ENCODE measurements at places on chromosomes 5 and 9.

GRCh38 chr5:443239-444151, 519 bp downstream of the EXOC3 start:
- DNase-seq = no peak

DNA sequence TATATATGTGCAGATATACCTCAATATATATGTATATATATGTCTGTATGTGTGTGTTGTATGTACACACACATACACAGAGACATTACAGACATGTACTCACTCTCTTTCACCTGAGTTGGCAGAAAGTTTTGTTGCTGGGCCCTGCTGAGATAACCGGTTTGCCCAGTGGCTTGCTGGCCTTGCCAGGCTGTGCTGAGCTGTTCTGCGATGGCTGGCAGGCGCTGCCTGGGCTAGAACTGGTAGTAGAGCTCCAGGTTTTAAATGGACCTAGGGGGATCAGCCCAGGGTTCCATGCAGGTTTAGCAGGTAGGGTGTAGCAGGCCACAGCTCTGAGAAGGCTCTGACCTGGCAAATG, 394.3 kb downstream of the GADD45G start:
- no peak for DNase-seq

DNA sequence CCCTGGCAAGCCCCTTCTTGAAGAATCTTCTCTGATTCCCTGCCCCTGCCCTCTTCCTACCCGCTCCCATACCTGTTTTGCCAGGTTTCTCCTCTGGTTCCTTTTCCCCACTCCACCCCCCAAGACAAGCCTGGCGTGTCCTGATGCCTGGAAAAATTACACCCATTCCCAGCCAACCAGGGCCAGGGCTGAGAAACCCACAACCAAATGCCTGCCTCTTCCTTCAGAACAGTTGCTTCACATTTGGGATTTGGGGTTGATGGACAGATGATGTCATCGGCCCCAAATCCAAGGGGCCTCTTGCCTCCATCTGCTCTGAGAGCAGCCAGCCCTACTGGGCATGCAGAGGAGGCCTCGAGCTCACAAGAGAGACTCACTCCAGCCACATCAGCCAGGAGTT, 8.8 kb upstream of the NEK6 start:
- no peak for DNase-seq

GRCh38 chr9:98318834-98319478, 63.5 kb upstream of the TBC1D2 start:
- DNase-seq = no peak

- DNase-seq = no peak
Measured at GRCh38 chr9:126058591-126058990, 268.0 kb upstream of the MVB12B start.

DNA sequence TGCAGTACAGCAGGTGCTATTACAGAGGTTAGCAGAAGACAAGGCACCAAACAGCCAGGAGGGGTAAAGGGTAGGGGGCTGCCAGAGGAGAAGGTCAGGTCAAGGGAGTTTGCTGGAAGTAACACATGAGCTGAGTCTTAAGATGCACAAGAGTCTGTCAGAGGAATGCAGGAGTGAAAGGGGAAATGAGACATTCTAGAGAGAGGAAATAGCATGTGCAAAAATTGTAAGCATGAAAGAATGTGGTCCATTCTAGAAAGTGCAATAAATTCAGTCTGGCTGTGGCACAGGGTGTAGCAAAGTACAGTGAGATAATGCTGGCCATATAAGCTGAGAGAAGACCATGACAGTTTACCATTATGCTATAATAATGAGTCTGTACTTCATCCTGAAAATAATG, 6.6 kb downstream of the GOLGA1 start:
- no peak for DNase-seq

- DNase-seq = no peak
Measured at GRCh38 chr5:175471196-175471595, 7.2 kb upstream of the SFXN1 start.

DNA sequence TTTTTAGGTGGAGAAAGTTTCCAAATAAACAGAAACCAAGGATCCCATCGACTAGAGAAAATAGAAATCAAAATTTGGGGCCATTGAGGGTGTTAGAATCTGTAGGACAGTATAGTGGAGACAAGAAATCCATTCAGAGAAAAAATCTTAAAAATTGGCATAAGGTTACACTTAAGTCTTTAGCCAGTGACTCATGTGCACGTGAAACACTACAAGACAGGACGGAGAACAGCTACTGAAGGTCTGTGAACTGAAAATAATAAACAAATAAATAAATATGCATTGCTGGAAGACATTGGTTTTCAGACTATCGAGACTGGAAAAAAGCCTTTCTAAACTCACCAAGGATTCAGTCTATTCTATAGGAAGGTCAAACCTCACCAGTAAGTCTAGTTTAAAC, 1955.5 kb downstream of the MAT2B start:
- DNase-seq = no peak

DNA sequence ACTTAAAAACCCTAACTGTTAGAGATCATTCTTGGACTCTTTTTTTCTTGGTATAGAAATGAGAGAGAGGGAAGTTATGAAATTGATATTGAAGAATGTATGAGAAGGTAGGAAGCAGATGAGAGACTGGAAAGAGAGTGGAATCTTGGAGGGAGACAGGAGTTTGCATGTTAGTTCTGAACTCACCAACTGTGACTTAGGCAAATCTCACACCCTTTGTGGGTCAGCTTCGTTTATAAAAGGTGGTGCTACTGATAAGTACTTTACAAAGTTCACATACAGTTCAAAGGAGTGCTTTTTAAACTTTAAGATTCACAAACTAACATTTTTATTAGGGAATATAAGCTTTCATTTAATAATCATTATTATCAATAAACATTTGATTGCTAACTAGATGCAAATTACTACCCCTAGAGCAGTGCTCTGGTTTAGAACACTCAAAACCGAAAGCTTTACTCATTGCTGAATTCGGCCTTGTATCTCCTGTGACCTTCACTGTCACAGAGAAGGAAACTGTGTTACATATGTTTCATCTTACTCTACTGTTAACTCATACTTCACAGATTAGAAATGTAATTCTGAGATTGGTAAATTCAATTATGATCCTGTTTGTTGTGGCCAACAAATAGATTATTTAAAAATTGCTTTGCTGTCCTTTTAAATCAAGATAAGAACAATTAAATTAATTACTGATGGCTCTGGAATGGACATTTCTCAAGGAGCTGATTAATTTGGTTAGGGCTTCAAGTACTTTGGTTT, 143.2 kb downstream of the RMI1 start:
- no peak for DNase-seq

DNA sequence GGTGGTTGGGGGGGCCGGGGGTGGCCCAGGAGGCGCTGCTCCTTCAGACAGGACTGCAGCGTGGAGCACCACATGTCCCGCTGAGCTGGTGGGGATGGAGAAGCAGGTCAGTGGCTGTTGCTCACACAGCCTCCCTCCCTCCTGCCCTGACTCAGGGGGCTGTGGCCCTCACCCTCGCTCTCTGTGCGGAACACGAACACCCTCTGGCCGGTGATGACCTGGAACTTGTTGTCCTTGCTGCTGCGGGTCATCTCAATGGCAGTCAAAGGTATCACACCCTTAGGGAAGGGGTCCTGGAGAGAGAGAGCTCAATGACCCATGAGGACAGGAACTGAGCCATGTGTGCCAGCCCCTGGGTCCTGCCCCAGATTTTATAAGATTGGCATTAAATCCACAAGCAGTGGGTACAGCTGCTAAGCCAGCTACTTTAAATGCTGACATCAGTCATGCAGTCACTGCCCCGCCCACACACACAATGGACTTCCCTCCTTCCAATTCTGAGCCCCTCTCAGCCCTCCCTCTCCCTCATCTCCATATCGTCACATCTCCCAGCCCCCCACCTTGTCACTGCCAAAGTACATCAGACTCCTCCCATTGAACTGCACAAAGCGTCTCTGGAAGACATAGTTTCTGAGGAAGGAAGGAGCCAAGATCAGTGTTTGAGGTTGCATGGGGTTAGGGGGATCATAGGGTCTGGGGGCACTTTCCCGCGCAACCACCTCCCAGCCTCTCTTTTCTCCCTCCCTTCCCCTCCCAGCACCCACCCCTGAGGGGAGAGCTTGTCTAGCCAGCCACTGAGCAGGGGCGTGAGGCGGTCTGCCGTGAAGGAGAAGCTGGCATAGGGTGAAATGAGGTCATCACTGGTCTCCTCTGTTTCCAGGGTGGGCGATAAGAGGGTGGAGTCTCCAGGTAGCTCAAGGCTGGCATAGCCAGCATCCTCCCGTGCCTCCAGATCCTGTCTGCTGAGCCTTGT, 8.9 kb downstream of the ARAP3 start:
- DNase-seq = no peak

GRCh38 chr9:12697719-12698118, 4.5 kb downstream of the TYRP1 start:
- DNase-seq = no peak

GRCh38 chr5:147906326-147907095, at the start of gene C5orf46:
C5orf46 (minus strand) TSS chr5:147906538; CDS start chr5:147906501, 37 bp downstream.
- DNase-seq = no peak

GRCh38 chr5:126998895-126999570, 31.3 kb downstream of the MARCHF3 start:
- no peak for DNase-seq

DNA sequence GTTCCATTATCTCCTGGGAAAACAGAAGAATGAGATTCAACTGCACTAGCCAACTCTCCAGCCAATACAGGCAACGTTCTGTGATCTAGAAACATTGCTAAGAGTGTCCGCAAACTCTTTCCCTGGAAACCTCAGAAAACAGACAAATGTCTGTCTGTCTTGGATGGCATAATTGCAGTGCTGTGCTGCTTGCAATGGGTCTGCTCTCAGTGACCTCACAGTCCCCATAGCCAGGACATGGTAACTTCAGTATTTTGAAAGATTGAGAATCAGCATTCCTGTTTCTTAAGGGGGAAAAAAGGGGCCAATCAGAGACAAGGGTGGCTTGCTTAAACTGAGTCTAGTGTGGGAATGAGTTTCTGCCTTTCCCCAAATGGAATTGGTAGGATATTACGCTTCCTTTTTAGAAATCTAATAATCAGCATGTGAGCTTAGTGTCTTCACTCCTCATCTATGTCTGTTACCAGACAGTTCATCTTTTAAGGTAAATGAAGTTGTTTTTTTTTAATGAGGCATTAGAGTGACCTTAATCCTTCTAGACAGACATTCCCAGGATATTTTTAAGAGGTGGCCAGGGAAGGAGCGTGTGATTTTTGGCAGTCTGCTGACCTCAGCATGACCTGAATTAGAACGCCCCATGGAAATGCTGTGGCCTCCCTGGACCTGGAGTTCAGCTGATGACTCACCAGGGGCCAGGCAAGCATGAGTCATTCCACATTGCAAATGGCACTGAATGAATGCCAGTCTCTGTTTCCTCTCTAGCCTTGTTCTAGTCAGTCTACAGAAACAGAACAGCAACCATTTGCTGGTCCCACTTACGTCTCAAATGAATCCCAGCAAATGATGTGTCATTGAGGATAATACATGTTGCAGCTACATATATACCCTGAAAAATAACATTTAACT, 210.2 kb upstream of the ACTBL2 start:
- no peak for DNase-seq

DNA sequence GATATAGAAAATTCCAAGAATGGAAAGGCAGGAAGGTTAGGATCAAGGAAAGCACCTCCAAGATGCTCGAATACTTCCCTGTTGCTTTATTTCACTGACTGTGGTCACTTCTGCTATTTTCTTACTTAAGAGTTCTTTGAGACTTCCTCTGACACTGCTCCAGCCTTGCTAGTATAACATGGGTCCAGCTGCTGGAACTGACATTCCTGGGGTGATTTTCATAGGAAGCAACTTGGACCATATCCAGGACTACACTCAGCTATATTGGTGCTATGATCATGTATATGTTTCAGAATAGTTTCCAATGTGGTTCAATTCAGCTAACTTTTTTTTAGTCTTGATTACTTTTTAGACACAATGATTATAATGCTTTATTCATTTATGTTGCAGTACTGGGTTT, 81.6 kb upstream of the CKMT2 start:
- DNase-seq = no peak

DNA sequence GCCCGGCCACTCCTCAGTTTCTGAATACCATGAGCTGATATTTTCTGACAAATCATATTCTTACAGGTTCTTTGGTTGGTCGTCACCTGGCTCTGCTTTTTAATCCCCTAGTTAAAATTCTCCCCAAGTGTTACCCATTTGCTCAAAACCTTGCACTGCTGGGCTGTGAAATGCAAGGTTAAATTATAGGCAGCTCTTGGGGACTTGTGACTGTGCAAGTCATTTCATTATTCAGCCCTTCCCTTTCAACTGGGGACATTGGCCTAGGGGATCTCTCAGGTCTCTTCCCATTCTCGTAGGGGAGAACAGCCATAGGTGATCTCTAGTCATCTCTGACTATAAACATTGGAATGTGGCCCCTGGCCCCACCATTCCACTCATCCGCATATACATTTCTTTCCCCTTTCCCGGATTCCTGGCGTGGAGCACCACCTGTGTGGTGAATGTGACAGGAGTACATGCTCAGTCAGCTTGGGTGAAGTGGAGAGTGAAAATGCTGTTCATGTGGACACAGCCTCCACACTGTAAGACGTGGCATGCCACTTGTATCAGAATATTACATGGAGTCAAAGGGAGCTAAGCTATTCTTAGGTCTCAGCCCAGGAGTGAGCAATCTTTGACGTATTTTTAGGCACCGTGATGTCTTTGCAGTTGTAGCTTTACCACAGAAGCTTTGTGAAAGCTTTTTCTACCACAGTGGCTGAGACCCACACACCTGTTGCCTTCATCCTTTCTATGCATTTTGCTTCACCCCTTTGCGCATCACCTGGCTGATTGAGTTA, 386.7 kb downstream of the KDM4C start:
- DNase-seq = no peak

DNA sequence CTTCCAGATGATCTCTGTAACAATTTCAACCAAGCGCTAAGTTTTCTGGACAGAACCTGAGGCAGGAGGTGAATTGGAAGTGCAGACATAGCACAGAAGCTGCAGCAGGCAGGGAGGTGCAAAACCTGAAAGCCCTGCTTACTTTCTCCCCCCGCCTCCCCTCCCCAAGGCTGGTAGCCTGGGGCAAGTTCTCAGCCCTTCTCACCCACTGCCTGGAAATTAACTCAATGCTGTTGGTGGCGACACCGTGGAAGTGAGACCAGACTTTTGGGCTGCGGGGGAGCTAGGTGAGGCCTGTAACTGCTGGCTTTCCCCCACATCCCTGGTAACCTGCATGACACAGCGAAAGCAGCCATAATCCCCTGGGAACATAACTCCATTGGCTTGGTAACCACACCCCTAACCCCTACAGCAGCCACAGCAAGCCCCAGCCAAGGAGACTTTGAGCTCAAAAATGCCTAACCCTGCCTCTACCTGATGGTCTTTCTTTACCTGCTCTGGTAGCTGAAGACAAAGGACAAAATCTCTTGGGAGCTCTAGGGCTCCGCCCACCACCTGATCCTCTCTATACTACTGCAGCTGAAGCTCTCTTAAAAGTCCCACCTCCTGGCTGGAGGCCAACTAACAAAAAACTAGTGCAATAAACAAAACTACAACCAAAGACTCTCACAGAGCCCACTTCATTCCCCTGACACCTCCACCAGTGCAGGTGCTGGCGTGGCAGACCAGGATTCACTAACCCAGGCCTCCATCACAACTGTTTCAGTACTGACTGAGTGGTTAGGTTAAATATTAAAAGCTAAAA, 11.9 kb upstream of the OR13C8 start:
- no peak for DNase-seq

Measured in renal cortex interstitium (tissue), 15 donors.